Right forelimb (tissue), 1 donor: ENCODE measurements at places on chromosomes 16 and 17.

- DNase-seq = no peak
Measured at GRCh38 chr17:38330941-38331411, 12.8 kb downstream of the GPR179 start.

DNA sequence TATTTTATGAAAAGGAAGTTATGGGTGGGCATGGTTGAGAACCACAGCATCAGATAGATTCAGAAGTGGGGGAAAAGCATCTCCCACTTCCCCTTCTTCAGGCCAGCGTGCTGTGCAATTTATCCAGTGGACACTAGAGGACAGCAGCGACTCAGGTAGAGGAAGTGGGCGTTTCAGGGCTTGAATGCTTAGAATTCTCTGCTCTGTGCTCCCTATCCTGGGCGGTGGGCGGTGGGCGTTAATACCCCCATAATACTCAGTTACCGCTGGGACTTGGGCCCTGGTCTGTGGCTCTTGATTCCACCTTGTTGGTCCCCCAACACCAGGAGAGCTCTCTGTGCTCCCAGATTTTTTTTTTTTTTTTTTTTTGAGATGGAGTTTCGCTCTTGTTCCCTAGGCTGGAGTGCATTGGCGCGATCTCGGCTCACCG is 3.7 kb upstream of the LYZL6 start:
- DNase-seq = peak; percentile 50

DNA sequence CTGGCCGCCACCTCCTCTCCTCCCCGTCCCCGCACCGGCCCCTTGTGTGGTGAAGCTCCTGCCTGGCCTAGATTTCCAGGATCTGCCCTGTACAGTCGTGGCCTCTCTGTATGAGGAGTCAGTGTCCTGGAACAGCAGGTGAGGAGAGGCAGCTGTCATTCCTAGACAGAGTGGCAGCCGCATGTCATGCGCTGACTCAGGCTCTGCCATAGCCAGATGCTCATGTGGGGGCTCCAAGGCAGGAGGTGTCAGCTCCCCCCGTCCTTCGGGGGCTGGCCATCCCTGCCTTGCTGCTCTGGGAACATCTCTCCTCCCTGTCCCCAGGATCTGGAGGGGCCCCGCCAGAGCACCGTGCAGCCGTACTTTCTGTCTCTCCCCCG is 60.4 kb downstream of the BAIAP2 start:
- no peak for DNase-seq

GRCh38 chr17:40450175-40450574 is 6.9 kb downstream of the IGFBP4 start:
- DNase-seq = no peak

- no peak for DNase-seq
Measured at GRCh38 chr16:10114409-10114808, 67.8 kb downstream of the GRIN2A start.

- DNase-seq = no peak
Measured at GRCh38 chr17:81524039-81524864, 3.9 kb upstream of the FSCN2 start.

DNA sequence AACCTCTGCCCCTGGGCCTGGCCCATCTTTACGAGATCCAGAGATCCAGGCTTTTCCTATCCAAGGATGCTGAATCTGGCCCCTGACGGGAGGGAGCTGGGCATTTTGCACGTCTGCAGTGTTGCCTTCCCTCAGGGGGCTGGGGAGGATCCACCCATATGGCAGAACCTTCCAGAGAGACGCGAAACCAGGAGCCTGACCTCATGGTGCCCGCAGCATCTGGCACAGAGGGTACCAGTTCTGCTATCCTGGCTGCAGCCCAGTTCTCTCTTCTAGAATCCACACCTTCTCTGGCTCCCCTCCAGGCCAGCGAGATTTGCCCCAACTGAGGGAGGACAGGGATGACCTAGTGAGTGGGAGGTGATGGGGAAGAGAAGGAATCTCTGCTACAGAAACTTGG is 20.5 kb upstream of the ZNF652 start:
- DNase-seq = no peak
